Stimulated activated CD4-positive, alpha-beta T cell treated with anti-CD3 and anti-CD28 coated beads, Interleukin-4, amount 100 ng/mL, for 24 hours (primary cell): ENCODE measurements at places on chromosomes 6 and 20.

DNA sequence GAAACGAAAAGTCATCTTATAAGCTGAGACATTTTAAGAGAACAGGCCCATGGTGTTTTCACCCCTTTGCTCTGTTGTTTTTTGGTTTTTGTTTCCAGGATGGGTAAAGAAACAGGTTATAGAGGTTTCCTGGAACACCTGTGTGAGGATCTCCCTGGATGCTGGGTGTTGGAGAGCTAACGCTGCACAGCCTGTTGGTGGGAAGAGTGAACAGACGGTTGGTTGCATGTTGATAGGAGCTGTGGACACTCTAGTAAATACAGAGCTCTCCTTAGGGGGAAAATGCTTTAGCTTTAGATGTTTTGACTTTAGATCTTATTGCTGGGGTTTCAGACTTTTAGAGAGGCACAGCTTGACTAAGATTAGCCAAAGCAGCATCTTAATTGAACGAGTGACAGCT is 235.2 kb downstream of the SOX4 start:
- no peak for DNase-seq

DNA sequence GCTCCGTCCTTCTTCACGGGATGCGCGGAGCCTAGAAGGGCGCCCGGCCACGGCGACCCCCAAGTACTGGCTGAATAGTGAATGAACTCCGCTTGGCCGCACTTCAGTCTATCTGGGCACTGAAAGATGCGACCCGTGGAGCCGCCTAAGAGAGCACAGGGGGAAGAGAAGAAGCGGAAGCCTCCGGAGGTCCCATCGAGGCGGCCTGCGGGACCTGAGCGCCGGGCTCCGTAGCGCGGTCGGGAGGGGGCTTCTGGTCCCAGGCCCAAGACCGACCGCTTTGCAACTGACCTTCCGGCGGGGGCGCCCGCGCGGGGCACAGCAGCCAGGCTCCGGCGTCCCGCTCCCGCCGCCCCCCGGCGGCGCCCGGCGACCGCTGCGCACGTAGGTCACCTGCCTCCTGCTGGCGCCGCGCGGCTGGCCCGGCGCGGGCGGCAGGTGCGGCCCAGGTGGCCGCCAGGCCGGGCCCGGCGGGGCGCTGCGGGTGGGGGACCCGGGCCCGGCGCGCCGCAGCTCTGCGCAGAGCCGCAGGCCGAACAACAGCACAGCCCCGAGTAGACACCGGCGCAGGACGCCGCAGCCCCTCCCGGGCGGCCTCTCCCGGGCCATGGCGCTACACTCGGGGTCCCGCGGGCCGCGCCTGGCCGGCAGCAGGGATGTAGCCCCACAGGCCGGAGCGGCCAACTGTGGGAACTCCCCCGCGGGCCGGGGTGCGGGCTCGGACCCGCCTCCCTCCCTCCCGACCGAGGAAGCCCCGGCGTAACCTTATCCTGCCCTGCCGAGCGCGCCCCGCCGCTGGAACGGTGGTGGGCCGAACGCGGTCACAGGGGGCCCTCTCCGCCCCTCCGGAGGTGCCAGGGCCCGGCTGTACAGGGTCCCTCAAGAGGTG is at the start of gene METTL24:
TSS of gene METTL24 (minus strand) at position 686 of the 889 bp plus-strand sequence. CDS start at position 609, 77 bp downstream.
- no peak for DNase-seq

GRCh38 chr6:133312006-133312405 is 70.8 kb downstream of the EYA4 start:
- no peak for DNase-seq

- DNase-seq, result no peak
Measured at GRCh38 chr6:134596191-134596590, 278.3 kb upstream of the SGK1 start.

- DNase-seq, result no peak
Measured at GRCh38 chr6:109186012-109186411, 90.7 kb downstream of the CEP57L1 start.

DNA sequence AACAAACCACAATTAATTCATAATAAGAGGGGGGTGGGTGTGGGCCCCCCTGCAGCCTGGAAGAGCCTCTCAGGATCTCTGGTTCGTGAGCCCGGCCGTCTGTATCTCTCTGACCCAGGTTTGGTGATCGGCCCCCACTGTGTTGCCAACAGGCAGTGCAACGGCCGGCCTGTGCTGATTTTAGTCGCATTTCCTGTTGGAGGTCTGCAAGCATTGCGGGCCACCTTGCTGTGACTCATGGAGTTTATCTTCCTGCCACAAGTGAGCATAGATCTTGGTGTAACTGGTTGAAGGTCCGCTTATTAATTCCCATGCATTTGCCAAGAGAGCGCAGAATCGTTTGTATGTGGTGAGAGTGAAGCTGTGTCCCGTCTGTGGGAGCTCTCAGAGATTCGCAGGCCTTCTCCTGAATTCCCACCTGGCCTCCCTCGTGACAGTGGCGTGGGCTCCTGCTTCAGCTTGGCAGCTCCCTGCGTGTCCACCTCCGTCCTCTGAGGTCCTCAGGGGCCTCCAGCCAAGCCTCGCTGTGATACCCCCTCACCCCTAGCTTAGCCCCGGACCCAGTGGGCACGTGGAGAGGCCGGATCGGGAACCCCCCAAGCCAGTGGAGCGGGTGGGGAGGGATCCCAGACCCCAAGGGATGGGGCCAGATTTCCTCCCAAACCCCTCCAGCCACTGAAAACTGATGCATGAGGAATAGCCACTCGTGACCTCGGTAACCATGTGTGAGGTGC is 269.8 kb downstream of the CDH4 start:
- DNase-seq, result no peak

DNA sequence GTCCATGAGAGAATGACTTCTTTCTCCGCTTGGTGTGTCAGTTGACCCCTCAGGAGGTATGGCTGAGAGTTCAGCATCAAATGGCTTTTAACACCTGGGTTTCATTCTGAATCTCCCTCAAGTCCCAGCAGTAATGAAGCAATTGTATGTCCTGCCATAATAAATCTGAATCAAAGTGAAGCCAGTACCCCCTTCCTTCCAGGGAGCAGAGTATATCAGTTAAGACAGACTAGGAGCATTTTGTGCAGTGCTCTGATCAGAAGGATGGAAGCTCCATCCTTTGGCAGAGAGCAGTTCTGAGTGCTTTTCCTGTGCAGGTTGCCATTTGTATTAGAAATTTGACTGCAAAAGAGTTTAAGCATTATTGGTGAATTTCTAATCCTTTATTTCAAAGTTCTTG is 46.9 kb upstream of the SPACA1 start:
- DNase-seq, result no peak

DNA sequence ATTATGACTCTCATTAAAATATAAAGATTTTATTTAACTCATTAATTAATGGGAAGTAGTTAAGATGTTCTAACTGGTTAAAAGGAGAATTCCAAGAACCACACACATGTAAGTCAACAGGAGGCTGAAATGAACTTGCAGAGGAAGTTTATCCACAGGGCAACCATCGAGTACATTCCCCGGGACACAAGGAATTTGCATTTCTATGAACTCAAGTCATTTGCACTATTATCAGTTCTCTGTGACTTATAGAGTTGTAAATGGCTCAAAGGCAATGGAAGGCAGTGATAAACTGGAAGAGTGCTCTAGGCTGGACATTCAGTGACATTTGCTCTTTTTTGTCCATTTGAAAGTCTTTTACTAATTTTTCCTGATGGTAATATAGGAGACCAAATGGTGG is 97.4 kb downstream of the SNX5 start:
- DNase-seq, result no peak

DNA sequence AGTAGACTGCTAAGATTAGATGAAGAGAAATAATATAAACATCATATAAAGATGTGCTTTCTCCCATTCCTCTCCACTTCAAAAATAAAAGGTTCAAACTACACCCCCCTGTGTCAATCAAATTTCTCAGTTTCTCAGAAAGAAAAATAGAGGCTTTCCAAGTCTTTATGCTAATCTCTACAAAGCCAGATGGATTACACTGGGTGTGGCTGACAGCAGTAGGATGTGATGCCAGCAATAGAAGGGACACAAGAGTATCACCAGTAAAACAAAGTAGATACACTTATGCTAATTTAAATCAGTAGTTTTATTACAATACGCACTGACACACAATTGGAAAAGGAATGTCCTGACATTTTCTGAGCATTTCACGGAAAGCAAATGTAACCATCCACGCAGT is 353.4 kb downstream of the RNGTT start:
- DNase-seq, result no peak

GRCh38 chr6:55208478-55209458 is 34.5 kb downstream of the HCRTR2 start:
- DNase-seq, result no peak

DNA sequence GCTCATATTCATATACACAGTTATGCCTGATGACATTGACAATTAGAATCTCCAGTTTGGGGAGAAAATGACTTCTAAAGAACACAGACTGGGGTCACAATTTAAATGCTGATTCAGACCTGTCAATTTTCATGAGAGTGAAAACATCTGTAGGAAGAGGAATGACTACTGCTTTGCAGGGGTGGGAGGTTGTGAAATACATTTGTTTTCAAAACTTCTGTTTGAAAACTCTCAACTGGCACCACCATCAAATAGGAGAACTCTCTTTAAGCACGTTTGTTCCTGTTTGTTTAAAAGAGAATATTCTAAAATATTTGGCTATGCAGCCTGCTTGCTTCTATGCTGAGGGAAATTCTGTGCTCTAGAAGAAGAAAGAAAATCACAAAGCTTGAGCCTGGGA is 50.8 kb upstream of the ADGRF5 start:
- no peak for DNase-seq

- no peak for DNase-seq
Measured at GRCh38 chr6:142478117-142478516, 176.3 kb downstream of the ADGRG6 start.

GRCh38 chr6:73285674-73286283 is 22.8 kb upstream of the KHDC1 start:
- DNase-seq, result no peak

- DNase-seq, result no peak
Measured at GRCh38 chr6:21744331-21744730, 150.8 kb downstream of the SOX4 start.

DNA sequence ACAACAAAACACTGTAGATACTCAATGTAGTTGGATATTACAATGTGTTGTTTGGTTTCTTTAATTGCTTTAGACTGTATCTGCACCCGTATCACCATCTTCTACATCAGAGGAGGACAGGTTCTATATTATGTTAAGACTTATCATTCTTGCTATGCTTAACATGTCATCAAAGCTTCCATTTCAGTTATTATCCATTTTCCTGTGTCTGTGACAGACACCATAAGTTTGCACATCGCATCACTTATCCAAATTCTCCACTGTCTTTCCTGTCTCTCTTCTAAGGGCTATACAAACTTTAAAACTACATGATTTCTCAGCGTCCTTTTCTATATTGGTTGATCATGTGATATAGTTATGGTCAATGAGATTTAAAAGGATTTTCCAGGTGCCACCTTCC is 719.0 kb downstream of the TBC1D32 start:
- DNase-seq, result no peak

GRCh38 chr20:58306421-58307261 is 2.9 kb upstream of the RAB22A start:
- DNase-seq, result peak; percentile 76

DNA sequence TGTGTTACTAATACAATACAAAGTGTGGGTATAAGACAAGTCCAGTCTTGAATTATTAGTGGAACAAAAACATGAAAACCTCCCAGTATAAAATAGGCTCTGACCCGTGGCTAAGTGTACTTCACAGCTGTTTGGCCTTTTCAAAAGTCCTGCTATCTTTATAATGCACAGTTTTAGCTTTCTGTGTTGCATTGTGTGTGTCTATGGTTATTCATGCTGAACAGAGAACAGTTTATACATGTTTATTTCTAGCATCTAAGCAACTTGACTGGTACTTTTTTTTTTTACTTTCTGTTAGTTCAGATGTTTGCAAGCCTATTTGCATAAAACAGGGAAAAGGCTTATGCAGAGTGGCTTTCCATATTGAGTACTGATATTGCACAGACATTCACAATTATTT is 119.2 kb upstream of the CCN2 start:
- no peak for DNase-seq

DNA sequence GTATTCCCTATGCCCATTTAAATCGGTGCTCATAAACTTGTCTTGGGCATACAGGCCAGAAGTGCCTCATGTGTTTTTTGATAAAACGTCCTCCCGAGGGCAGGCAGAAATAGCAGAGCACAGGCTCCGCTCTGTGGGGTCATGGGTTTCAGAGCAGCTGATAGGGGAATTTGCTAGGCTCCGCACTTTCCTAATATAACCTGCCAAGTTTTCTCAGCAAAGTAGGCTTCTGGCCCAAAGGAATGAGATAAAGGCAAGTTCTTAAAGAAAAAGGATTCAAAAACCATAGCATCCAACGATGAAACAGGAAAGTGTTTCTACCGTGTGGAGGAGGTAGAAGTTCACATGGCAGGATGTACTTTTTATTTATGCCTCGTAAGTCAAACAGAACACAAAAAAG is 69.8 kb upstream of the RALGAPA2 start:
- DNase-seq, result no peak

- no peak for DNase-seq
Measured at GRCh38 chr20:1720845-1721475, 63.4 kb upstream of the SIRPG start.

DNA sequence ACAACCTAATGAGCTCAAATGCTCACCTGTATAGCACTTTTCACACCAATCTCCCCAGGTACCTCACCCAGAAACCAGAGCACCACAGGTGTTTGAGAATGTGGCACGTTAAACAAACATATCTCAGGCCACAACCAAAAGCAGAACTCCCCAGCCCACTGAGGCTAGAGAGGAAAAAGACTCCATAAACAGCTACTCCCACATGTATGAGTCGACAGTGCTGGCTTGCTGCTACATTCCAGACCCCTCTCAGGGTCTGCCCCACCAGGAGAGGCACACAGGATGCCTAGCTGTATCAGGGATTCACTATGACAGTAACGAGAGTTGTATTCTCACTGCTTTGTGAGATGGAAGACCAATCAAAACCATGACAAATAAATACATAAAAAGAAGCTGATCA is 242.6 kb upstream of the ARID1B start:
- no peak for DNase-seq

DNA sequence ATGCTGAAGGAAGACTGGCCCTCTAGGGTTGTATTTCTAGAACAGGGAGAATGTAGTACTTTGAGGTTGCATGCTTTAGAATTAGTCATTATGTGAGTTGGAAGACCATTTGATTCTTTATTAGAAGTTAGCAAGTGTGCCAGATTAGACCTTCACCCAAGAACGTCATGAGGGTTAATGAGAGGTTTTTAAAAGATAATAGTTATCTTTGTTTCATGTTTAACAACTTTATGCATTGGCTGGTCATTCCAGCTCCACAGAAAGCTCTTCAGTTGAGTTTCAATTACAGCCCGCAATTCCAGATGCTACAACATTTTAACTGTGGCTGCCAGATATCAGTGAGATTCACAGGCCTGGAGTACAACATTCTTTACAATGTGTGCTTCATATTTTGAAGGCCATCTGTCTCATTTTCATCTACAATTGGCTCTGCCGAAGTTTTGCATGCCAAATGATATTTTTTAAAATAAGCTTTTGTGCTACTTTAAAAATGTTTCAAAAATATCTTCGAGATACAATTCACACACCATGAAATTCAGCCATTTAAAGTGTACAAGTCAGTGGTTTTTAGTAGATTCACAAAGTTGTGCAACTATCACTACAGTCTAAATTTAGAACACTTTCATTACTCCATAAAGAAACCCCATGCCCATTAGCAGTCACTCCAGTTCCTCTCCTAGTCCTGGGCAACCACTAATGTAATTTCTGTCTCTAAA is 61.1 kb upstream of the FBXO30 start:
- DNase-seq, result no peak
